ENCODE measurements at places on chromosomes 5 and 9.

DNA sequence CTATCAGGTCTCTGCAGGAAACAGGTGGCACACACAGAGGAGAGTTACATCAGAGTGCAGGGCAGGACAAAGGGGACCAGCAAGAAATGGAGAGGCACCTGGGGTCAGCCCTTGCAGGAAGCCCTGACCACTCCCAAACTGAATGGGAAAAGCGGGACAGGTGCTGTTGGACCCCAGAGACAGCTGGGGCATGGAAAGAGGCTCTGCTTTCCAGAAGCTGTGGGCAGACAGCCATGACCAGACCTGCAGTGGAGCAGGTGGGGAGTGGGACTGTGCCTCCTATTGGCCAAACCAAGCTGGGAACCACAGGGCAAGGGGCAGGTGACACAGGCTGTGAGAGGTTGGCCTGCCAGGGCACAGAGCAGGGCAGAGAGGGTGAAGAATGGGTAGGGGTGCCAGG is 125.8 kb downstream of the BOD1 start:
- no peak for DNase-seq

GRCh38 chr5:61307611-61308010 is 24.4 kb upstream of the ZSWIM6 start:
- DNase-seq: no peak

DNA sequence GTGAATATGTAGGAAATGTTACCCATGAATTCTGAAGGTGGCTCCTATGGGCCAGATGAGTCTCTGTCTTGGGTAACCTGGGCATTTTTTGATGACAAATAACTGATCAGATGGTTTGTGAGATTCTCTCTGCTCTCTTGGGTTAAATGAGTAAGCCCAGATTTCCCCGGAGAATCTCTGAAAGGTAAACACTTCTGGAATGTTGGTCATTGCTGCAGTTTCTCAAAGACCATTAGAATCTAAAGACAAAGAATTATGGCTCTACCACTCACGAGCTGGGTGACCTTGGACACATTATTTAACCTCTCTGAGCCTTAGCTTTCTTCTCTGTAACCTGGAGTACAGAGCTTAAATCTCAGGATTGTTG is 191.2 kb downstream of the DAB2IP start:
- DNase-seq: no peak

GRCh38 chr5:153745778-153746395 is 255.4 kb downstream of the GRIA1 start:
- DNase-seq: no peak

DNA sequence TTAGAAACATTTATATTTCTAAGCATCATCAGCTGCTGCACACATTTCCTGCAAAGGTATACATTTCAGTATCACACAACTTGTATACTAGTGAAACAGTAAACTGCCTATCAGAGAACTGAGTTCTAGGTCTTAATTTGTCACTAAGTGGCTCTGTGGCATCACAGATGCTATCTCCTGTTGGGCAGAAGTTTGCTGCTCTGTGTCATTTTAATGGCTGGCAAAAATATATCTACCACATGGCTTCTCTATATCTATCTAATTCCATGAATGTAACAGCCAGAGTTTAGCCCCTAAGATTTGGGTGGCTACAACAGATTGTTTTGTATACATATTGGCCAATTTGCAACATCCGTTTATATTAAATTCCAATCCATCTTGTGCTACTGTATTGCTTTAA is 1231.9 kb upstream of the C9orf72 start:
- DNase-seq: no peak

DNA sequence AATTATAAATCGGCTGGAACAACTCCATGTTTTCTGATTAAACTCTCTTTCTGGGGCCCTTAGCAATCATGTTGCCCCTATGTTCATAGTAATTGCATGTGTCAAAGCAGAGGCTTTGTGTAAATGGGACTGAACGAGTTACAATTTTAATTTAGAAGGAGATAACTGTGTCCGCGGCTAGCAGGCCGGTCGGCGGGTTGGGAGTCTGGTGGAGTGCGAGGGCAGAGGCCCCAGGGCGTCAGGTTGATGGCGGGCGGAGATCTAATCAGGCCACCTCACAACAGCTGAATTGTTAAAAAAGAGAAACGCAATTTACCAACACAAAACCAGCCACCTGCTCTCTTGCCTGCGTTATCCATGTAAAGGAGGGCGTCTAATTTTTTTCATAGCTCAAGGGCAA is 134.9 kb upstream of the LPCAT1 start:
- DNase-seq: no peak

GRCh38 chr5:149420545-149421371 is 41.7 kb upstream of the IL17B start:
- DNase-seq: no peak

GRCh38 chr9:116191576-116192415 is 38.2 kb downstream of the PAPPA start:
- DNase-seq: no peak

- DNase-seq: no peak
These were observed 6.0 kb downstream of the DMRT1 start for GRCh38 chr9:847505-847904.

DNA sequence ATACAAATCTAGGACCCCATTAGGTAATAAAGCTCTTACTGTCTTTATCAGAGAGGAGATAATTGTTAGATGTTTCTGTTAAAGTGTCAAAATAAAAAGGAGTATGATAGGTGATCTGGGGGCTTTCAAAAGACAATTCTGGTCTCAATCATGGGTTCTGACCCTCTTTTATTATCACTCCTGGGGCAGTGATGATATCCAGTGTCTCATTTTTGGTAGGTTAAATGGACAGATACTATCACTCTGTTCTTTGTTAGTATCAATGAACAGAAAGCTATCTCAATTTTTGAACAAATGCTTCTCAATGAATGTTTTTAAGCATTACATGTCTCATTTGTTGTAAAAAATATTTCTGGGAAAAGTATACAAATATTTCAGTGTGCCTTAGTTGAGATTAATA is 405.9 kb downstream of the MLLT3 start:
- no peak for DNase-seq

DNA sequence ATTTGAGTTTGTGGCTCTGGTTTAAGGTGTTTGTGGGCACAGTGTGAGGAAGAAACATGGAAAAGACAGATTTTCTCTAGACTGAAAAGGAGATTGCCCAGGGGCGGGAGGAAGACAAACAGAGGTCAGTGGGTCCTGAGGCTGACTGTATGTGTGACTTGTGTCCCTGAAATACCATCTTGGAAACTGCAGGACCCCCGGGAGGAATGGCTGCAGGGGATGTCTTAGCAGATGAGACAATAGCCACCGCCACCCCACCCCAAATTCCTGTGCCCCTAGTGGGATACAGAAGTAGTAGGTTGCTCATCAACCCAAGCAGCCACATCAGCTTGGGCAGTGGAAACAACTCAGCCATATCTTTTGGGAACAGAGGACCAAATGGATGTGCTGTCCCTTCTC is 1.7 kb upstream of the PSAT1 start:
- no peak for DNase-seq

GRCh38 chr9:95379630-95380029 is 62.1 kb upstream of the FANCC start:
- no peak for DNase-seq

DNA sequence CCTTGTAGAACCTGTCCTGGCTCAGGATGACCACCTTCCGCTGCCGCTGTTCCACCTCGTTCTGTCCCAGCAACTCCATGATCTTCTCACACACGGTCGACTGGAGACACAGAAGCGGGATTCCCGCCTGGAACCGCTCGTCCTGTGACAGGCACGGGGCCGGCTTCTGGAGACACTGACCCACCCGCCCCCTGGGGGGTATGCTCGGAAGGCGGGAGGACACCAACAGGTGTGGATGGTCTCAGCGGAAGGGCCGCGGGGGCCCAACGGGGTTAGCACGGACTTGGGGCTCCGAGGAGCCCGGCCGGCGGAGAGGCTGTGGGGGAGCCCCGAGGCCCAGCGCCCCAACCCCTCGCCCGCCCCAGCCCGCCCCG is 530 bp downstream of the UCK1 start:
- peak; percentile 32 for DNase-seq

DNA sequence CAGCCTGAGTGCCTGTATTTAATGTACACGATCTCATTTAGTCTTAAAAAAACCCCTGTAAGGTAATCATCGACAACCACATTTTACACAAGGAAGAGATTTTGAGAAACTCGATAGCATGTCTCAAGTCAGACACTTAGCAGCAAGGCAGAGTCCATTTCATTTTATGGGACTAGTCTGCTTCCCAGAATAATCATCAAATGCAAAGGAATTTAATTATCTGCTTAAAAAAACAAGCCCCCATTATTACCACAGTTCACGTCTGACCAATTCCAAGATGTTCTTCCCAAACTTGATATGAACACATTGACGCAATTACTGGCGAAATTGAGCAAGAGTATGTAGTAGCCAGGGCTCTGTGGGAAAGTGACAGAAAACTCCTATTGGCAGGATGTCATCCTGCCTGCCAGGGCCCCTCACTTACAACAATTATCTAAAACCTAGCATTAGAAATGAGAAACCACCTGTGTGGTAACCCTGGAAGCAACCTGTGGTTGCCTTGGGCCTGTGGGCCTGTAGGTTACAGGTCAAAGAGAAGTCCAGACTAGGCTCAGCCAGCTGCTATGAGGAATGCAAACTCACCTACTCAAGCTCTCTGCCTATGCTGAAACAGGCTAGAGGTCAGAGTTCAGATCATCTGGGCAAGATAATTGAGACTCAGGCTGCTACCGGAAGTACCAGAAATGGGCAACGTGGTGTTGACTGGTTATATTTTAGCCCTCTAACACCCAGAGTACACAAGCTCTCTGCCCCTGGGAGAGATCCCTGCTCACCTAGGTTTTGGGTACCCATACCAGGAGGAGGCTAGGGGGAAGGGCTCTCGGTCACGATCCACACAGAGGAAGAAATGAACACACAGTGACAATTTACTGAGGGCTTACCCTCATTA is 1.6 kb downstream of the B4GALT1 start:
- DNase-seq: no peak

- DNase-seq: no peak
These were observed 482.6 kb downstream of the ZNF608 start for GRCh38 chr5:124263680-124264491.

- no peak for DNase-seq
These were observed 21.0 kb downstream of the F2R start for GRCh38 chr5:76736679-76737556.

DNA sequence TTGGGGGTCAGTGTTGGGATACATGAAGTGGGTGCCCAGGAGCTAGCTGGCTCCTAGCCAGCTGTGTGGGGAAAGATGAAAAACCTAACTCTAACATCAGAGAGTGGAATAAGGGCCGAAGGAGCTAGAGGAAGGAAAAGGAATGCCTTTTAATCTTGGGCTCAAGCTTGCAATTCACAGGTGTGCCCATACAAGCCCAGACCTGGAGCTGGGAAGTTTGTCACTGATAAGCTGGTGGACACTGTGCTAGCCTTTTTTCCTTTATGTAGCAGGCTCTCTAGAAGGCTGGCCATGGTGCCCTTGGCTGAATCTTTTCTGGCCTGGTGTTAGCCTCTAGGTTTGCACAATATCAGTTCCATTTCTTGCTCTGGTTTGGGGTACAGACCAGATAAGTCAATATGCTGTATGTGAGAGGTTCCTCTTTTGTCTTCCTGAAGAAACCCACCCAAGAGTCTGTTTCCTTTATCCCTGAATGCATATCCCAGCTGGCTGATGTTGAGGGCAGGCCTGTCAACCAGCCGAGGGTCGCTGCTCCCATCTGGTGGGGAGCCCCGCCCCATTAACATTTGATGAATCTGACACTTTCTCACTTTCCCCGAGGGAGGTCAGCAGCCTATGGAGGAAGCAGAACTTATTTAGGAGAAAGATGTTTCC is 92.4 kb upstream of the CXCL14 start:
- DNase-seq: no peak

- DNase-seq: no peak
These were observed 518.9 kb downstream of the PRDM9 start for GRCh38 chr5:24026288-24026687.

DNA sequence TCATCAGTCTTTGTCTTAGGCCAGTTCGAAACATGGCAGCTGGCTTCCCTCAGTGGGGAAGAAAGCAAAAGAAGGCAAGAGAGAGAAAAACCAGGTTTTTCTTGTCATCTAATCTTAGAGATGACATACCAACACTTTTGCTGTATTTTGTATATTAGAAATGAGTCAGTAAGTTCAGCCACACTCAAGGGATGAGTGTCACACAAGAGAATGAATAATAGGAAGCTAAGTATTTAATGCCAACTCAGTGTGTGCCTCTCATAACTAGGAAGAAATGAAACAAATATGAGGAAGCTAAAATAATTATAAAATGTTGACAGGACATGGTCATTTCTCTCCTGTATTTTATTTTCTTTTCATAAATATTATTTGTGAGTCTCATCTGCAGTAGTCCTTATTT is 65.3 kb downstream of the CDH12 start:
- DNase-seq: no peak

- no peak for DNase-seq
These were observed 652.3 kb downstream of the BNC2 start for GRCh38 chr9:16217943-16218701.

- DNase-seq: no peak
These were observed 25.2 kb upstream of the HSD17B4 start for GRCh38 chr5:119427060-119427459.

GRCh38 chr5:11355491-11355890 is 548.8 kb downstream of the CTNND2 start:
- DNase-seq: no peak

- DNase-seq: peak; percentile 58
These were observed 34.2 kb downstream of the PRKACG start for GRCh38 chr9:68979538-68980314.

GRCh38 chr9:7387840-7388239 is 411.7 kb downstream of the DMAC1 start:
- peak; percentile 20 for DNase-seq

Data from left ventricle myocardium inferior (tissue), 1 donor.